Trophoblast cell (in vitro differentiated cells and primary cell): ENCODE measurements at places on chromosomes 11 and 22.
A peak's percentile ranks its signal among the peaks of the same experiment; 100 is the strongest.

GRCh38 chr11:69539416-69540117 is 58.1 kb downstream of the LINC01488 start:
- no peak for DNase-seq

- peak; percentile 56 for DNase-seq
Observed at GRCh38 chr22:32202539-32203180, 2.2 kb downstream of the RFPL2 start.

- no peak for DNase-seq
Observed at GRCh38 chr11:18264677-18265555, 1.1 kb upstream of the SAA1 start.

- DNase-seq = no peak
Observed at GRCh38 chr22:45330548-45330947, 20.8 kb downstream of the FAM118A start.

GRCh38 chr22:29842740-29843139 is 4.7 kb upstream of the ASCC2 start:
- peak; percentile 70 for DNase-seq

- peak; percentile 81 for DNase-seq
Observed at GRCh38 chr22:17077255-17077654, 7.5 kb upstream of the IL17RA start.

DNA sequence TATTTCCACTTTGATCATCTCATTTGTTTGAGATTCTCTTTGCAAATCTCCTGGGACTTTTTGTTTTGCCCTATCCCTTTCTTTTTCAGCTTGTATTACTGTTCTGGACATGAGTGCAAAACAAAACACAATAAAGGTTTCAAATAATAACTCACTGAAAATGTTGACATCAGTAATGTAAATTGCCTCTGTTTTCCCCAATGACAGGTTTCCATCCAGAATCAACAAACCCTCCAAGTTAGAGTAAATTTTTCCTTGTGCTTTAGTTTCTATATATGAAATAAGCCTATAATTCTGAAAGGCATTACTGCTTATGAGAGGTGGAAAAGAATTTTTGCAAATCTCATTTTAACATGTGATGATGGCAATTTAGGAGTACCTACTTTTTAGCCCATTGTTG is 187.0 kb upstream of the ANO3 start:
- DNase-seq = no peak

DNA sequence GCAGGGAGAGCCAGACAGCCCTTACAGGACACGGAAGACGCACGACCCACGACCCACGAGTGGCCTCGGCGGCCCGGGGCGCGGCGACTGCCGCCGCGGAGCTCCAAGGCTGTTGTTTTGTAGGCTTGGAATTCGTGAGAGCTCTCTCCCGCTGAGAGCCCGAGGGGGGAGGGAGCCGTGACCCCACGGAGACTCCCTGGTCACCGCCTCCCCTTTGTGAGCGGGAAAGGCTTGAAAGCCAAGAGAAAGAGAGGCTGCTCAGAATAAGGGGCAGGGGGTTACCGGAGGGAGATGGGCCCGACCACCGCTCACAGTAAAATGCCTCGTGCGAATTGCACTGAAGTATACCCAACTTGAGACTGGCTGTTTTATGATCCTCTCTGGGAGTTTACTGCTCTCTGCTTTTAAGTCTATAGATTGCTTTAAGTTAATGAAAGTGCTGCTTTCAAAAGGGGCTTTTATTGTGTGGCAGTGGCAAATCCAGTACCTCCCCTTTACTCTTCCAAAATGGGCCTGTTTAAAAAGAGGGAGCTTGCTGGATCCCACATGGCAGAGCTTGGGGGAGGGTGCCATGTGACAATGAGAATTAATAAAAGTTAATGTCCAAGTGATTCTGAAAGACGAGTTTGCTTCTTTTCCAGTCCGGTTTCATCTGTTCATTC is 2.9 kb downstream of the PKNOX2 start:
- DNase-seq = no peak

- DNase-seq = peak; percentile 52
Observed at GRCh38 chr11:118928870-118929500, 3.3 kb upstream of the BCL9L start.

DNA sequence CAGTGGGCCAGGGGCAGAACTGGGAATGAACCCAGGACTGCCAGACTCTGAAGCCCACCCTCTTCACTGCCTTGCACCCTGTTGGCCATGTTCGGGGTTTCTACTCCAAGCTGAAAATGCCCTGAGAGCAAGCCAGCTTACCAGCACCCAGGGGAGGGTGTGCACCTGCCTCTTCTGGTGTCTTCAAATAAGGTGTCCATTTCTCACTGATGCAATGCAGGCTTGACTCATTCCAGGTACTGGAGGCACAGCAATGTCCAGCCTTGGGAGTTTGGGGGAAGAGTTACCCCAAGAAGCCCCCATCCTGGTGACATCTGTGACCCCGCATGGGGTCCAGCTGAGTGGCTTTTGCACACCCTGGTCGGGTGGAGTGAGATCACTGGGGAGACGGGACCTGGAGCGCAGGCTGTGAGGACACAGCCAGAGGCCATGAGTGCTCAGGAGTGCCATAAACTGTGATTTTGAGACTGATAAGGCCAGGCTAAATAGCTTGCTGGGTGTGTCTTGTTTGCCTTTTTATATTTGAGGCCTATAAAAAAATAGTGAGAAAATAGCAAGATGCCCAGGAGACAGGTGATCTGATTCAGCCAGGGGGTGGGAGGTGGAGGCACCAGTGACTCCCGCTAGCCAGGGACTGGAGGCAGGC is 4.6 kb upstream of the CERK start:
- DNase-seq = peak; percentile 28

GRCh38 chr11:106022795-106023275 is 795 bp upstream of the MSANTD4 start:
- DNase-seq = no peak

GRCh38 chr11:127143251-127143650 is 142.7 kb upstream of the KIRREL3 start:
- no peak for DNase-seq

GRCh38 chr11:16993495-16993894 is 20.7 kb downstream of the PLEKHA7 start:
- no peak for DNase-seq

GRCh38 chr11:70647188-70648166 is 249.1 kb downstream of the CTTN start:
- no peak for DNase-seq

GRCh38 chr22:46107753-46108563 is 42.4 kb upstream of the PPARA start:
- no peak for DNase-seq

DNA sequence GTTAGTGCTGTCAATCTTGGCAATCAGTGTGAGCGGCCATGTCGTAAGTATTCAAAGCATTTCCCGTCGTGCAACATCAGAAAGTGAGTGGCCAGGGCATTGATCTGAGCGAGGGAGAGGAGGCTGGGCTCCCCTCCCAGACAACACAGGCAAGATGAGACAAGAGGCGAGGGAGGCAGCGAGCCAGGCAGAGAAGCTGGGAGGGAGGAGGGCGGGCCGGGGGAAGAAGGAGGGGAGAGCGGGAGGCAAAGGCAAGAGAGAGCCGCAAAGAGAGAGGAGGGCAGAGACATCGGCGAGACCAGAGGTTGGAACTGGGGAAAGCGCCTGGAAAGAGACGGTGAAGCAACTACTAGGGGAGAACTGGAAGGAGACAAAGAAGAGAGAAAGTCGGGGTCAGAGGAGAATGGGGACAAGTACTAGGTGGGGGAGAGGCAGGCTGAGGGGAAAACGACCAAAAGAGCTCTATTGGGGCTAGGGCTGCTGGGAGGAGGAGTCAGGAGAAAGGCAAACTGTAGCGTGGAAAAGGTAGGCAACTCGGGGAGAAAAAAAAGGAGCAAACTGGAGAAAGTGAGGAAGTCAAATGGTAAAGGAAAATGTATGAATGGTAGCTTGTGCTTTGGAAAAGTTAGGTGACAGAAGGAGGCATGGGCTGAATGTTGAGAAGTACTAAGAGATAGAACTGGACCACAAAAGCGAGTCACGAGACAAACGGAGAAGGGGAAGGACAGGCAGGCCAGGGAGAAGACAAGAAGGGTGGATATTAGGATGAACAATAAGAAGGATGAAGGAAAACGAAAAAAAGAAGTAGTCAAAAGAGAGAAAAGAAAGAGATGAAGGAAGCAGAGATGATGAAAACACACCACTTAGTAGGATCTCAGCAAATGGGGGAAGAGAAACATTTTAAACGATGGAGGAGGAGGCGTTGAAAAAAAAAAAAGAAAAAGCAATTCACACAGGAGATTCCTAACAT is 130.5 kb upstream of the C11orf58 start:
- no peak for DNase-seq

DNA sequence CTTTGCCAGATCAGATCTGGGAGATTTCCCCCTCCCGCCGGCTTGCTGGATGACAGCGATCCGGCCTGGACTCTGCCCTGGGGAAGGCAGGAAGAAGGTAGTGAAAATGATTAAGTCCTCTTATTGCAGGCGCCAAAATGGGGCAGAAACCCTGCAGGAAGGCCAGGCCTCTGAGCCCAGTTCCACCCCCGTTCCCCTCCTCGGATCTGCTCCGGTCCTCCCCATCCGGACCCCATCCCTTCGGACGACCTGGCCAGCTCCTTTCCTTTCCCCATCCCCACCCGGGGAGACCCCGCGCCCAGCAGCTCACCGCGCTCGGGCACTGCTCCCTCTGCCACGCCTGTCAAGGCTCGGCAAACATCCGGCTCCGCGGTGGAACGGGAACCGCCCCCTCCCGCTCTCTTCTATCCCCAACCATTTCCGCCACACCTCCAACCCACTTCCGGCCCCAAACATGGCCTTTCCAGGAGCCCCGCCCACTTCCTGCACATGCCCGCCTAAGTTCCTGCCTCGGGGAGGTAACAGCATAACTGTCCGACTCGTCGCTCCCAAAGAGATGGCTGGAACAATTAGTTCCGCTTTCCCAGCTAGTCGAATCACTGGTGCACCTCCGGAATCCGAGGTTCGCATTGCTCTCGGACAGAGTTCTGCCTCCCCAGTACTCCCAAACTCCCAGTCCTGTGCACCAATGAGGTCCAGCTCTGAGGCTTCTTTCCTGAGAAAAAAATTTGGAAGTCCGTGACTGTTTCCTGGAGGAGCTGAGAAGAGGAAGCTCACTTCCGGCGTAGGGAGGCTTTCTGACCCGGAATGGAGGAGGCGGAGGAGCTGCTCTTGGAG is at the start of the genes ARHGAP1 and ZNF408:
TSS of gene ARHGAP1 (minus strand) at position 379 of the 837 bp plus-strand sequence. CDS start 4,512 bp downstream, outside the sequence.
TSS of gene ZNF408 (plus strand) at position 791 of the 837 bp plus-strand sequence. CDS start at position 808, 17 bp downstream.
- peak; percentile 98 for DNase-seq

GRCh38 chr11:15750535-15751308 is 605.6 kb downstream of the SOX6 start:
- DNase-seq = no peak

GRCh38 chr11:123033895-123034294 is 28.0 kb downstream of the HSPA8 start:
- DNase-seq = peak; percentile 22

GRCh38 chr11:132008872-132009271 is 638.5 kb downstream of the NTM start:
- no peak for DNase-seq

DNA sequence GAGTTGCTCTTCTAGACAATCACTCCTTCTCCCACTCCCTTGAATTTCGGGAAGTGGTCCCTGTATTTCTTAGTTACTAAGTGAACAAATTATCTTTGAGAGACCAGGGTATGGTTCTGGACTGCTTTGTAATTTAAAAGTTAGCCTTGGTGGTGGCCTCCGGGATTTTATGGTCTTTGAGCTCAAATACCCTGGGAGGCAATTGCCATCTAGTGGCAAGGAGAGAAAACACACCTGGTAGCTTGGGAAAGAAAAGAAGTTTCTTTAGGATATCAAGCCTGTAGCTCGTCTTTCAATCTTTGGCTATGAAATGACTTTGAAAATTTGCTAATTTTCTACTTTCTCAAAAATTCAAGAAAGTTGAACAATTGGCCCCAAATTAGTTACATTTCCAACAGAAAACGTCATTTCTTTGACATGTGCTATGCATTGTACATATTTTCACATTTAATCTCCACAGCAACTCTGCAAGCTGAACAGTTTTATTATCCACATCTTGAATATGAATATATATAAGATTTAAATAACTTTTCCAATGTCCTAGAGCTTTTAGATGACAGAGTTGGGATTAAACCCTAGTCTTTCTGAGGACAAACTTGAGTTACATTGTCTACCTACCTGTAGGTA is 39.1 kb downstream of the MMP27 start:
- peak; percentile 69 for DNase-seq

DNA sequence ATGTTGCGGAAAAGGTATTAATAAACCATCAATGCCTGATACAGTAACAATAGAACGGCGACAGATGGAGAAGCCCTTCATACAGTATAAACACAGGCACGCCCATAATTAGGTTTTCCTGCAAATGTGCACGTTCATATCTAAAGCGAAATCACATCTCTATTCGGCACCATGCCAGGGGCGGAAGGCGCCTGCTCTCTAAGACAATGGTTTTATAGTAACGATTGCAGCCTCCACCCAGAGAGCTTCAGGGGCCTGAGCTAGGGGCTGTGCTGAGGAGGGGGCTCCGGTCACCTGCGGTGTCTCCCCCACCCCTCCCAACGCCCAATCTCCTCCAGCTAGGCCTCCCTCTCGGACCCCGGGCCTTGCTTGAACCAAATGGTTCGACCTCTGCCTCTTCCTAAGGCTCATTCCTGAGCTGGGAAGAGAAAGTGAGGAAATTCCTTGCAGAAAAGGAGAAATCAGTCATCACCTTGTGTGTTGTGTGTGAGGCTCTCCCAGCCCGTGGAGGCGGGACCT is 9.6 kb downstream of the KRTAP5-5 start:
- no peak for DNase-seq

GRCh38 chr11:12079726-12080556 is 30.4 kb upstream of the MICAL2 start:
- DNase-seq = peak; percentile 74

DNA sequence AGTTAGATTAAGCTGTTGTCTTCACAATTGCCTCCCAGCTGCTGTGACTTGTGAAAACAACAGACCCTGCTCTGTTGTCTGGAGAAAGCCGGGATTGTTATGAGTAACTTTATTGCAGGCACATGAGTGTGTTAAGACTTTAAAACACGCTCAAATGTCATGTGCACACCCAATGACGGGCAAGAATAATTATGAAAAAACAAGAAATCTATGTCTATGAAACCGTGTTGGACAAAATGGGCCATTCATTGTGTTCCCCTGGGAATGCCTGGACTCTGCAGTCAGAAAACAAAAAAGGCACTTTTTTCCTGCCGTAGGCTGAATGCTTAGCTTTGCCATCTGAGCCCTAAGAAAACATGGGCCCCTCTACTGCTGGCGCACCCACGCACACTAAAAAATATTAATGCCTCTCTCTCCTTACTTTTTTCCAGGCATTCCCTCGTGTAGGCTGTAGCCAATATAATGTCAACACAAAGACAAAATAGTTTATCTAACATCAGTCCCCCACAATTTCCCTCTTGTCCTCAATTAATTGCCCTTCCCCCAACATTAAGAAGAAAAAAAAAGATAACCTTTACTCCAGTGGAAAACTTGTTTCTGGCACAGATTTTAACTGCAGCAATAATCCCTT is 207.9 kb downstream of the SOX6 start:
- DNase-seq = no peak

DNA sequence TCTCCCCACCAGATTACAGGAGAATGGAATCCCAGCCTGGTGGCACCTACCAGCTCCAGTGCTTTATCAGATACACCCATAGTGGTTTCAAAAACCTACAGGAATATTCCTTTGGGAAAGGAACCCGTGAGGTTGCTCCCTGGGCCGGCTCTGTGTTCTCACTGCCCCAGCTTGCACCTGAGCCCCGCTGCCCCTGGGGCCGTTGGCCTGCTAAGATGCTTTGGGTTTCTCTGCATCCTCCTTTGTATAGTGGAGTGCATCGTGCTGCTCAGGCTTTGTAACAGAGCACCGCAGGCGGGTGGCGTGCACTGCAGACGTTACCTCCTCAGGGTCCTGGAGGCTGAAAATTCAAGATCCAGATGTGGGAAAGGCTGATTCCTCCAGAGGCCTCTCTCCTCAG is 414.1 kb downstream of the BRD1 start:
- DNase-seq = no peak

- DNase-seq = no peak
Observed at GRCh38 chr11:103928802-103929161, 107.7 kb upstream of the DDI1 start.

GRCh38 chr11:10329935-10330334 is 25.1 kb downstream of the ADM start:
- no peak for DNase-seq
